T-helper 1 cell (primary cell): ENCODE measurements at places on chromosomes 16 and 17.
A peak's percentile ranks its signal among the peaks of the same experiment; 100 is the strongest.

DNA sequence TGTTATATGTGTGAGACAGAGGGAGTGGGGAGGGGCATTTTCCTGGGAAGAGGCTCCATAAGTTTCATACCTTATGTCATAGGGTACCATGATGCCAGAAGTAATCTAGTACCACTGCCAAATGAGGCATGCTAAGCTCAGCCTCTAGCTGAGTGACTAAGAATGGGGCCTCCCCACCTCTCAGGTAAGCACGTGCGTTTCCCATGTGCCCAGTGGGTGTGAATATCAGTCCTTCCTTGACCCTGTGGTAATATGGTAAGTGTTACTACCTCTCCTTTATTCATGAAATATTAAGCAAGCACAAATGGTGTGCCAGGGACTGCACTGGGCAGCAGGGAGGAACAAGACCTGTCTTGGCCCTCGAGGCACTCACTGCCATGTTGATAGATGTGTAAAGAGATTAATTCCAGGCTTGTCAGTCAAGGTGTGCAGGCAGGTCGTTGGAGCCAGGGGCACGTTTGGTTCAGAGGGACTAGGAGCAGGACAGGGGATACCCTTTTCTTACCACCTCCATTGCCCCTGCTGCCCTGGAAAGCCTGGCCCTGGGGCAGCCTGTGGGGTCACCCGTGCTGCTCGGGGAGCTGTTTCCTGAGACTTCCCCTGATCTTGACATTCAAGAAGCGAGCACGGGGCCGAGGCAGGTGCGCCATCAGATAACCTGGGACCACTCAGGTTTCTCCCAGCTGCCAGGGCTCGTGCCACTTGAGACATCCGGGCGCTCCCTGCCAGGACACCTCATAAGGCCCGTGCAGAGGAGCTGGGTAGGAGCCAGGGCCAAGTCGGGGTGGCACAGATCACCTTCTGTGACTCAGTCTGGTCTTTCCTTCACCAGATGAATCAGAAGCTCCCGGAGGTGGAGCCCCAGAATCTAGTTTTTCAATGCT is 8.8 kb downstream of the RSAD1 start:
- no peak for DNase-seq

- peak; percentile 63 for DNase-seq
Observed at GRCh38 chr17:4900231-4901107, 1.1 kb downstream of the C17orf107 start.

- no peak for DNase-seq
Observed at GRCh38 chr17:21163101-21163500, 36.3 kb downstream of the DHRS7B start.

- peak; percentile 32 for DNase-seq
Observed at GRCh38 chr17:81239714-81240555, 817 bp downstream of the NDUFAF8 start.

DNA sequence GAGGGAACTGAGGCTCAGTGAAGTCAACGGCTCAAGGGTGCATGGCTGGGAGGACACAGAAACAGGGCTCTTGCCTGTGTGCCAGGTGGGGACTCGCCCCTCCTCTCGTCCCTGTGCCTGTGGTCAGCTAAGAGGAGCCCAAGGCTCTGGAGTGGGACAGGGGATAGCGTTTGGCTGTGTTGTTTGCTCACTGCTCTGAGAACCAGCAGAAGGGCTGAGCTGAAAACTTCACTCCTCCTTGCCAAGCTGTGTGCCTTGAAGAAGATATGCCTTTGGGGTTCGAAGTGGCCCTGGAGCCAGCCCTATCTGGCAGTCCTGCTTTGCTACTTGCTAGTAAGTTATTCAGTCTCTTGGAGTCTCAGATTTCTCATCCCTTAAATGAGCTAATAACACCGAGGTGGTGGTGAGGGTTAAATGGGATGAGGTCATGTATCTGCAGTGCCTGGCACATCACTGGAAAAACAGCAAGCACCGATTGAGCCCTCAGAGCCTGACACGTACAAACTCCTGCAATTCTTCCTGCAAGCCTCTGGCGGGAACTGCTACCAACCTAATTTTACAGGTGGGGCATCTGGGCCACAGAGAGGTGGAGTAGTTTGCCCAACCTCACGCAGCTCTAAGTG is 17.7 kb downstream of the FOXL1 start:
- no peak for DNase-seq

- DNase-seq: no peak
Observed at GRCh38 chr16:63192980-63193379, 1156.7 kb upstream of the CDH8 start.
